NCI-H226 (cell line): ENCODE measurements at places on chromosomes 6 and 20.

DNA sequence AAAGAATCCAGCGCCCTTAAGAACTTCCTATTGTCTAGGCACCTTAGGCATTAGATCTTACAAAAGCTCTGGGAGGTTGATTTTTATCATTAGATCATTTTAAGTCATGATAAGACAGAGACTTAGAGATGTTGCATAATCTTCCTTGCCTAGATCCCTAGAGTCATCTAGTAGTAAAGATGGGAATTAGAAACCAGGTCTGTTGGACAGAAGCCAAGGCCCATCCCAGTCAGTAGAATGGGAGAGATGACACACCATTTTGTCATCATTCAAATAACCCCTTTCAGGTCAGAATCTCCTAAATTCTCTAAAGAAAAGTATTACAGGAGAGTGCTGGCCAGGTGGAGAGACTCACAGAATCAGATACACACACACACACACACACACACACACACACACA lies 579.1 kb downstream of the BMP2 start:
- peak; percentile 20 for DNase-seq

DNA sequence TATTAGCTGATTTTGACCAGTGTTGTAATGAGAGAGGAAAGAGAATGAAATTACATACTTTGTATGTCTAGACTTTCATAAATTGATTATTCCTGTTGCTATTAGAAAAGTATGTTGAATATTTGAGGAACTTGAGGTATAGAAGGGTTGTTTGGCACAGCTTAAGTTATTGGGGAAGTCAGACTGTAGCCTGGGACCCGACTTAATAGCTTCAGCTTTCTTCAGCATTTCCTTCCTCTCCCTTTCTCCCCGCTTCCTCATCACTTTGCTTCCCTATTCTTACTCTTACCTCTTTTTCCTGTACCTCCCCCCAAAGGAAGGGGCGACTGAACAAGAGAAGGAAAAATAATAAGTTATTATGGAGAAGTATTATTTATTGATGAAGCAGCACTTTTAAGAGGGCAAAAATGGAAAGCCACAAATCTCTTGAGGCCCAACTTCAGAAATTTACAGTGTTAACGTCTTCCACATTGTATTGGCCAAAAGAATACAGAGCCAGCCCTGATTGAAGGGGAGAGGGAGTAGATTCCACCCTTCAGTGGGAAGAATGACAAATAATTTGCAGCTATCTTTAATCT lies 7.4 kb downstream of the SENP6 start:
- DNase-seq, result no peak

GRCh38 chr20:38230253-38230551 lies 30.3 kb downstream of the KIAA1755 start:
- DNase-seq, result no peak

GRCh38 chr6:154343473-154344308 lies 12.9 kb downstream of the IPCEF1 start:
- peak; percentile 62 for DNase-seq

GRCh38 chr6:25194172-25194678 lies 84.9 kb upstream of the CARMIL1 start:
- no peak for DNase-seq

- DNase-seq, result no peak
Observed at GRCh38 chr20:6768228-6769140, 998 bp downstream of the BMP2 start.

- DNase-seq, result no peak
Observed at GRCh38 chr20:59751075-59751711, 146.9 kb downstream of the PHACTR3 start.

GRCh38 chr20:25553819-25554296 lies 31.5 kb downstream of the NINL start:
- DNase-seq, result peak; percentile 13

DNA sequence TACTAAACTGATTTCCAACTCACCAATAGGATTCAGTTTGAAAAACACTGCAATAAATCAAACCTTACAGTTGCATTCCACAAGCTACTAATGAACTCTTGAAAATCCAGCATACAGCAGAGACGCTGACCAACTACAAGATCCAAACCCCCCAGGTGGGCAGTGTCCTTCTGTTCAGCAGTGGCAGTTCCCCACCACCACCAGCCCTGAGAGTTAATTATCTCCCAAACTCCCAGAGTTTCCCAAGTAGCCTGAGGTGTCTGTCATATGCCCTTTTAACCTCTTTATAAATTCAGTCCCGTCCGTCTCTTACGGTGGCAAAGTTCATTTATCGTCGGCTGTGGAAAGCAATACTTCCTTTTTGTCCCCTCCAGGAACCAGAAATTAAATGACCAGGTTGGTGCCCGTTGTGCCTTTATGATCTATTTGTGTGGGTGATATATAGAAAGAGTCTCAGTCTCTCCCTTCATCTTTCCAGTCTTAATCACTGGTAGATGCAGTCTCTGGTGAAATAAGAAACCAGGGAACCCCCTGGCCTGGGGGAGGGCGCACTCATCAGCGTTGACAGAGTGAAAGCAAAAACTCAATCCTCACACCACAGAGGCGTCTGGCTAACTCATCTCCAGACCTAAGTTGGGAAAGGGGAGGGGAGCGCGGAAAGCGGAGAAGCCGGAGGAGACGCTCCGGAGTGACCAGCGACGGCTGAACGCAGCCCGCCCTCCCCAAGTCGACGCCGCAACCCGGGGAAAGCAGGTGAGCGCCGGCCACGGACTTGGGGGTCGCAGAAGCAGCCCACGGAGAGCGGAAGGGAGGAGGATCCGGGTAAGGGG lies 717 bp downstream of the MRPL14 start:
- DNase-seq, result peak; percentile 72

DNA sequence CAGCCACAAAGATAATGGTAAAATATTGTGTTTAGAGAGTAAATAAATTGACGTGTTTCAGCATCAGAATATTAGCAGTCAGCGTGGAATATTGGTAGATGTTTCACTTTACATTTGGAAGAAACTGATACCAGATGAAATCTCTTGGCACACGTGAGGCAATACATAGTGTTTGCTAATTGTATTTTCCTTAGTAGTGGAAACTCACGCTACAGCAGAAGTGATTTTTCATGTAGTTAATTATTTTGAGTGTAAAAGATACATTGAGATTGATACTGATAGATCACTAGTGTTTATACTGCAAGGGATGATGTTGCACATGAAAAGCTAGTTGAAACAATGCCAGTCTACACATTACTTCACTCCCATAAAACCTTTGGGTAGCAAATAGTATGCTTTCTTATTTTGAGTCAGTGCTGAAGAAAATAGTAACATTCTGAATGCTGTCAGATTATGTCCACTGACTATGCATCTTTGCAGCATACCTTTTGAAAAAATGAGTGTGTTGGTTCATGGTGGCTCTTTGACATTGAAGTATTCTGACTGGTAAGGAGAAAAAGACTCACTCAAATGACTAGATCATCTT lies 59.3 kb downstream of the CD2AP start:
- no peak for DNase-seq

GRCh38 chr6:56220078-56220477 lies 27.3 kb downstream of the COL21A1 start:
- peak; percentile 26 for DNase-seq

DNA sequence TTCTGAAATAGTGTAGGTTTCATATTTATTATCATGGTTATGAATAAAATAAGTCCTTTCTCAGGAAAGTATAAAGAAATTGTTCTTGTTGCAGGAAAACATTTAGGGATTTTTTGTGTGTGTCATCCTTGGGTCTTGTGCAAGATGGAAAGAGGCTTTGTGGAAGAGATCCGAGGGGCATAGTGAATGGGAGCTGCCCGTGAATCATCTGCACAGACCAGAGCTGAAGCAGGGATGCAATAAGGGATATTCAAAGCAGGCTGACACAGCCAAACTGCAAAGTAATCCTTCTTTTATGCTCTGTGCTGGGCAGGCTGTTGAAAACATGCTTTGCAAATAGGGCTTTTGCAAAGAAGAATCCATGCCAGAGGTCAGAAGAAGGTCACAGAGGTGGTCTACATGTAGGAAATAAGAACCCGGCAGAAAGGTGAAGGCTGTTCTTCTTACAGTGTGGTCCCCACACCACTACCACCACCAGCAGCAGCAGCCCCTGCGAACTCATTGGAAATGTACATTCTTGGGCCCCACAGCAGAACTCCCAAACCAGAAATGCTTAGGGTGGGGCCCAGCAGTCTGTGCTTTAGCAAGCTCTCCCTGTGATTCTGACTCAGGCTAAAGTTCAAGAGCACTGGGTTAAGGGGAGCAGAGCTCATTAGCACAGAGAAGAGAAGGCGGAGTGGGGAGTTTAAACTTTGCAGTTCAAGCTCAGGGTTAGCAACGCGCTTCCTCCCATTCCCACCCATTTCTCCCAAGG lies 237.6 kb downstream of the QKI start:
- DNase-seq, result no peak
